B cell (primary cell): ENCODE measurements at places on chromosomes 16 and 17.
A peak's percentile ranks its signal among the peaks of the same experiment; 100 is the strongest.

DNA sequence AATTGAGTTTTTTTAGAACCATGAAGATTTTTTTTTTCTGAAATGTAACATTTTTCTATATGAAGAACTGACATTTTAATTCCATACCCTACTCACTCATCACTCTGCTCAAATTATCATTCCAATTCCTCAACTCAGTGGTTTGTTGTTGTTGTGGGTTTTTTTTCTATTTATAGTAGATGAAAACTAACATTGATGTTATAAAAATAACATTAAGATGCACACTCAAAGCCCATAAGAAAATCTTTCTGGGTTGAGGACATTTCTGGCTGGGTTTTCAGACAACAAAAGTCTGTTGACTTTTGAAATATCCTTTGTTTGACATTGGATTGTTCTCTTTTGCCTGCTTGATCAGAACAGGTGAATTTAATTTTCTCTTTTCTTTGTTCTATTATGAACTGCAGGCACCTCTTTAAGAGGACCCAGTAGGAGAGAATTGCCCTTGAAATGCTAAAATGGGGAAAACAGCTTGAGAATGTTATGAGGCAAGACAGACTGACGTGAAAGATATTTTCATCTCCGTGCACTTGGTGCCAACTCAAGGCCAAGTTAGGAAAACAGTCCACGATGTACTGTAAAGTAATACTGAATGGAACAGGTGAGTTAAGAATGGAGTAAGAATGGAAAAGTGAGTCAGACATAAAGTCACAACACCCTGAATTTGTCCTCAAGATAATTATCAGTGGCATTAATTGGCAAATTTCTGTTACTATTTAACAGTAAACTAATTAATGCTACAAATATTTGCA lies 16.1 kb upstream of the ABCA5 start:
- DNase-seq = no peak

GRCh38 chr17:32487473-32488176 lies 832 bp downstream of the CDK5R1 start:
- DNase-seq = peak; percentile 59

GRCh38 chr16:78352184-78352583 lies 252.7 kb downstream of the WWOX start:
- no peak for DNase-seq

DNA sequence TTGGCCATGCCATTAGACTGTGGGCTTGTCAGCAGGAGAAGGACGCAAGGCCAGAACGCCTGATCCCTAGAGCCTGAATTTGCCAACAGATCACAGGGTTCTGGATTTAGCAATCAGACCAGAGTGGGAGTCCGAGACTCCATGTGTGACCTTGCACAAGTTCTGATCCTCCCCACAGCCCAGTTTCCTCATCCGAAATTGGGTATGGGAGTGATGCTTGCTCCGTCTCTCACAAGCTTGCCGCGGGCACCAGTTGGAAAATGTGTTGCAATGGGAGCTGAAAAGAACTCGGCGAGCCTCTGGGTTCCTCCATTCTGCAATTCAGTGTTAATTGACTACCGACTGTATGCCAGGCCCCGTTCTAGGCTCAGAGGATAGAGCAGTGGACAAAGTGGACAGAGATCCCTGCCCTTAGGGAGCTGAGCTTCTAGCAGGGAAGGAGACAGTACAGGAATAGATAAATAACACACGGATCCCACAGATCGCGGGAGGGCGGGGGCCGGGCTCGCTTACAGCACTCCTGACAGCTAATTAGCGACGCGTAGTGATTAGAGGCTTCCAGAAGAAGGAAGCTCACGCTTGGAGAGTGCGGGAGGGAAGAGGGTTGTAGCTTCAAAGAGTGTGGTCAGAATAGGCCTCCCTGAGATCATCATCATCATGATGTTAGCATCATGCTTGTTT lies 150.4 kb upstream of the CIBAR2 start:
- DNase-seq = no peak

- DNase-seq = no peak
Measured at GRCh38 chr17:74763565-74764387, 12.4 kb downstream of the NAT9 start.

DNA sequence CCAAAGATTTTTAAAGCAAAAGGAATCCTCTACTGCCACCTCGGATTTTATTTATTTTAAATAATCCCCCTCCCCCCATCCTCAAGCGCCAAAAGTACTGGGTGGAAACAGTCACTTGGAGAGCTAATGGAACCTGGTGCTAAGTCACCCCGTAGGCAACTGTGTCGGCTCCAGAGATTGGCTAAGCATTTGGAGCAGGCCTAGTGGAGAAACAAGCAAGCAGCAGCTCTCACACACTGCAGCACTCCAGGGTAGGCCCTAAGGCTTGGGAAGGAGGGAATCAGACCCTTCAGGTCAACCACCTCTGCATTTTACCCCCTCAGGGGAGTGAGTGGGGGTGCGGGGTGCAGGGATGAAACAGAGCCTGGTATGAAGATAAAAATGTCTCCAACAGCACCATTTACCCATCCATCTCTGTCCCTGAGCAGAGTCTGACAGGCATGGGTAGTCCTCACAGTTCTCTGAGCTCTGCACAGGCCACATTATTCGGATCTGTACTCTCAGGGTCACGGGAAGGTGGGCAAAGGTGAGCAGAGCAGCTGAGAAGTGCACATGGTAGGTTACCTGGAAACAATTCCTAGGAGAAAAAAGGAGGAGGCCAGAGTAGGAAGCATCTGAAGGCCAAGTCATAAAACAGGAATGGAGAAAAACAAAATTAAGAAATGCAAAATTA lies 27.2 kb upstream of the STAC2 start:
- no peak for DNase-seq

DNA sequence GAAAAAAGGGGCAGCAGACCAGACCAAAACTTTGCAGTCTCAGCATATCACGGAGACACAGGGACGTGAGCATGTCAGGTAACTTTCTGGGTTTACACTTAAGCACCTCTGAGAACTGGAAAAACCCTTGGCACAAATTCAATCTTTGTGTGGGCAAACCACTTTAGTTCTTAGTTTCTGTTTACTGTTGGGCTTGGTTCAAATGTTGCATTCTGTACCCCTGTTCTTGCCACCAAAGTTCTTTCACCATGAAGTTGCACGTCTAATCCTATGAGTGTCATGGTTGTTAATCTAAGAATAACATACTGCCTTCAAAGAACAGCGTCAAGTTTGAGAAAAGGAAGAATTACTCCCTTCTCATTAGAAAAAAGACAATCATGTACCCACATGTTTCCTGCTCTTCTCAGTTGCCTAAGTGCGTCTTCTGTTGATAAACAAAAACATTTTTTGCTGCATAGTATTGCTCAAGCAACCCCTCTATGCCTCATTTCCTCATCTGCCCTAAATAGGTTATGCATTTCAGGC lies 11.6 kb downstream of the KRT33A start:
- DNase-seq = no peak

DNA sequence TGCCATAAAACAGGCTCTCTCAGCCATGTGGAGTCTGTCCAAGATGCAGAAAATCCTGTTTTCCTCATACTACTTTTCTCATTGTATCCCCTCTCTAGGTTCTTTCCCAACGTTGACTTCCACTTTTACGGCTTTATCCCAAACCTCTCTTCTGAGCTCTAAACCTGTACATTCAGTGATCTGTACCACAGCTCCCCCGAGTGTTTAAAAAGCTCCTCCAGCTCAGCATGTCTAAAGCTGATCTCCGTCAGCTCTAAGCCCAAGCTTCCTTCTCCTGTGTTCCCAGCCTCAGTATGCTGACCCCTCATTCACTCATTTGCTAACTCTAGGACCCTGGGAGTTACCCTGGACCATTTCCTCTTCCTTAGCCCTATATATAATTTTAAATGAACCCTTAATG lies 144.6 kb downstream of the DNAH9 start:
- no peak for DNase-seq

GRCh38 chr17:46159686-46160085 lies 33.5 kb downstream of the KANSL1 start:
- no peak for DNase-seq

GRCh38 chr16:1991588-1991947 lies 1.8 kb downstream of the SYNGR3 start:
- DNase-seq = no peak

DNA sequence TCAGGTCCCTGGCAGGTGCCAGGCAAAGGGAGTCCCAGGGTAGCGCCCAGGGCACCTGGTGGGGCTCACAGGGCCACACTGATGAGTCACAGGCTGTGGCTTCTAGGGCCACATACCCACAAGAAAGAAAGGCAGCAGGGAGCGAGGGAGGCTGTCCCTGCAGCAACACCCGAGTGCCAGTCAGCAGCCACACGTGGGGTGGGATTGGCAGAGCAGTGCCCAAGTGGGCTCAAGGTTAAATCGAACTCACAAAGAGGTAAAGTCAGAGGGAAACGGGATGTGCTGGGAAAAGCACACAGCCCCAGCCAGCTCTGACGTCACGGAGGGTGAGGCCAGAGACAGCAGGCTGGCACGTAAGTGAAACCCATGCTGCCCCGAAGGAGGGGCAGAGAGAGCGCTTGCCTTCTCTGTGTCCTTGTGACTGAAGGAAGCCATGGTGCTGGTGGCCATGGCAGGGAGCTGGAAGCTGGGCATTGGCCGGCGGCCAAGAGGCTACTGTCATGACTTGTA lies 33.8 kb downstream of the FA2H start:
- no peak for DNase-seq

GRCh38 chr16:23132775-23133463 lies 16.3 kb downstream of the USP31 start:
- DNase-seq = no peak

GRCh38 chr16:84730406-84731106 lies 30.8 kb downstream of the USP10 start:
- DNase-seq = peak; percentile 68

- DNase-seq = no peak
Measured at GRCh38 chr17:16962804-16963203, 9.1 kb downstream of the TNFRSF13B start.

- DNase-seq = no peak
Measured at GRCh38 chr17:44589316-44590071, 32.2 kb downstream of the FZD2 start.

- DNase-seq = no peak
Measured at GRCh38 chr17:44351464-44351863, 6.4 kb downstream of the GRN start.

DNA sequence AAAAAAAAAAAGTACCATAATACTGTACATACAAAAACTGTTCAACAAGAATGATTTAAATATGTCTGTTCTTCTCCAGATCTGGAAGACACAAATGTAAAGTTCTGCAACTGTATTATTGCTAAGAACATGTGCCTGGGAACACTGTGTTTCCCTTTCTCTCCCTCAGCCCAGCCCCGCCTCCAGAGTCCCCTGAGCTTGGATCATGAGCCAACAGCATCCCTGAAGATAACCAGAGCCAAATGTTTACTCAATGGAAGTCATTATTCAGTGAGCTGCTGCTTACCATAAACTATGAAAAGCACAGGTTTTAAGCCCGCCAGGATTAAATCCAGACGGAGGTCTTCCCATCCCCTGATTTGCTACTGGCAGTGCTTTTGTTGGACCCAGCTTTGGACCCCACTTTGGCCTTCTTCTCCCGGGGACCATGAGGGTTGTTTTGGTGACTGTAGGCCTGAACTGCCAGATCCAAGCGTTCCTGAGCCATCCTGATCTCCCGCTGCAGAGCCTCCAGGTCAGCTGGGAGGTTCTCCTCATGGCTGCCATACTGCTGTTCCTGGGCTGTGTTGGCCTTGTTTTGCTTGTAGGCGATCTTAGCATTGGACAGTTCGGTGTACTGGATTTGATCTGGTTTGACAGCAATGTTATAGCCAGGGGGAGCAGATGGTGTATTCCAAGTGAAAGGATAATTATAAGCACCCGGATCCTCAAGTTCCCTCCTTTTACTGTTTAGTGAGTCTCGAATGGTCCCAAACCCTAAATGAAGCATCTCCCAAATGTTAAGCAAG lies 25.6 kb downstream of the GJC1 start:
- no peak for DNase-seq

DNA sequence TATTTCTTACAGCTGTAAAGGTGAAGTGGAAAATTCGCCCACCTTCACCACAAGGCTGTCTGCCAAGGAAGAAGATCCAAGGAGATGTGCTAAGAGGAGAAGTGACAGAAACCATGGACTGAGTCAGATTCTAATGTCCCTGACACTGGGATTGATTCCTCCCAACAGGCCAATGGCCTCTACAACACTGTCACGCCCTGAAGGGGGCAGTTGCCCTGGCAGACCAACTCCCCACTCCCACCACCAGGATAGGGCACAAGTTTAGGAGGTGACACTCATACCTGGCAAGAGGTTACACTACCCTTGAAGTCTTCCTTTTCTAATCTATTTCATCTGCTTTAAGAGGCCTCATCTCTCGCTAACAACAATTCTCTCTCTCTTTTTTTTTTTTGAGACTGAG lies 16.1 kb downstream of the PIP4K2B start:
- DNase-seq = no peak

GRCh38 chr16:23836404-23837311 lies 875 bp downstream of the PRKCB start:
- DNase-seq = peak; percentile 82

DNA sequence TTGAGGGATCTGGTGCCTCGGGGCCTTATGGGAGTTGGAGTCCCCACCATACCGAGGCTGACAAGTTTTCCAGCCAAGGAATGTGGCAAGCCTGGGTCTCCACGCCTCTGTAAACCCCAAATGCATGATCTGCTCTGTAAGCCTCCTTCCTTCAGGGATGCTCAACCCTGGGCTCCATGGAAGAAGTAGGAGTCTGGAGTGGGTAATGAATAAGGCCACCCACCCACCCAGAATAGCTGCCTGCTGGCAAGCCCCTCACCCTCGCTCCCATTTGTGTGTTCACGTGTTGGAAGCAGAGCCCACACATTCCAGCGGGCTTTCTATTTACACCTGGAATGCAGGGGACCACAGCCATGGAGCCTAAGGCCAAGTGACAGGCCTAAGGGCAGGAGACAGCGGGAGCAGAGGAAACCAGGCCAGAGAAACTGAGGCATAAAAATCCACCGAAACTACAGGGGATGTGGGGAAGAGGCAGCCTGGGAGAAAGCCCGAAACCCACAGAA lies 4.4 kb downstream of the DLG4 start:
- no peak for DNase-seq

DNA sequence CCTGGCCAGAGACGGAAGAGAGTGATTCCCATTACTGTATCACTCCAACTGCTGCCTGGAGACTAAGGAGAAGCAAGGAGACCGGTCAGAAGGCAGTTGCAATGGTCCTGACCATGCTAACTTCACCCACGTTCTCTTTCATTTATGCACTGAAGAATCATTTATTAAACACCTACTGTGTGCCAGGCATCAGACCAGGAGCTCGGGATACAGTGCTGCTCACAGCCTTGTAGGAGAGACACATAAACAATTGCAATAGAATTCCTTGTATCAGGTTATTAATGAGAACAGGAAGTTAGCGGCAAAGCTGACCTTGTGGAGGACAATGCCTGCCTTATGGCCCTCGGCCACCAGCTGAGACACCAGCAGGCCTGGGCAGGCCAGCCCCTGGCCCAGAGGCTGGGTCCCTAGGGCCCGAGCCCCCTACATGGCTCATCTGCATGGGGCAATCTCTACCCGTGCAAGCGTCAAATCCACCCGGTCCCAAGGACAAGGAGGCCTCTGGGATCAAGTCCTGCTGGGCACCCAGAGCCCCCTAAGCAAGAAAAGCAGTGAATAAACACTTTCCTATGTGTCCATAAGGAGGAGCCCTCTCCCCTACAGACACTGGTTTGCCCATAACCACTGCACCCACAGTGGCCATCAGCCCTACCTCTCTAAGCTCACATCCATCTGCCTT lies 8.6 kb upstream of the ENPP7 start:
- DNase-seq = no peak
